ENCODE measurements at places on chromosomes 1 and 21. TPM values are rescaled to one million over a fixed set of nuclear protein-coding genes. Genes with fewer than 3 reads are reported as not detected.

DNA sequence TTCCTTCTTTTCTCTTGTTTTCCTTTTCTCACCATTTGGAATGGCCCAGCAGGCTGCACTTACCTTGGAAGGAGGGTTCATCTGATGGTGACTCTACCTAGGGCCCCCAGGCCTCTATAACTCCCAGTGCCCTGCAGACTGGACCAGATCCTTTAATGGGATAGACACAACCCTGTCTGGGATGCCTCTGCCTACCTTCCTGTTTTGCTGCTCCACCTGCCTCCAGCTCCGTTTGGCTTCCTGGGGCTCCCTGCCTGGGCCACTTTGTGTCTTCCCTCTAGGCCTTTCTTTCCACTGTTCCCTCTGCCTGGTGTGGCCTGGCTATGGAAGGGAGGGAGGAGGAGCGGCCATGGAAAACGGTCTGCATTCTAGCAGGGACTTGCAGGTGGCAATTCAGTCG, 7.5 kb downstream of the PCSK9 start:
- H3K36me3 ChIP-seq: no peaks in the 10 kb centered on the region
- no peak for DNase-seq
- no peak overlapping the region for H3K4me3 ChIP-seq
- H3K27ac ChIP-seq: no peak overlapping the region

GRCh38 chr1:34889705-34890104, 30.2 kb upstream of the SMIM12 start:
- H3K27me3 ChIP-seq: peaks cover 20% of the 10 kb centered on the region
- H3K36me3 ChIP-seq: no peaks in the 10 kb centered on the region
- peaks cover 9% of the 10 kb centered on the region for H3K4me1 ChIP-seq
- no peak overlapping the region for H3K4me3 ChIP-seq
- no peak for DNase-seq
- no peak overlapping the region for H3K27ac ChIP-seq

DNA sequence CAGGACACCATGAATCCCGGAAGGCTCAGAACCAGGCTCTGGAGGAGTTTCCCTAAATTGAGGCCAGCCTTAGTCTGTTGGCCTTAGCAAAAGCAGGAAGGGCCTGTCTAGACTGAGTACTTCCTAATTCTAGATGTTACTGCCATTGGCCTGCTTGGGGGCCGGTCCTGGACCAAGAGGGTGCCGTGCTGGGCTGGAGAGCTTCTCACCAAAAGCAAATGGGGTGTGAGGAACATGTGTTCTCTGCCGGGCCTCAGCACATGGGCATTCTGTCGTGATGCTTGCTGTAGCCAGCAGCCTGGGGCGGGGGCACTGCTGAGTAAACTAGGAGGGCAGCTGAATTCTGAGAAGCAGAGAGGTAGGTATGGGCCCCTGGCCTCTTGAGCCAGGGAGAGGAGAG, 35.7 kb upstream of the MAN1C1 start:
- no peak overlapping the region for H3K27ac ChIP-seq
- H3K27me3 ChIP-seq: no peaks in the 10 kb centered on the region
- H3K4me1 ChIP-seq: no peaks in the 10 kb centered on the region
- no peak for DNase-seq

CASZ1 gene
- polyA plus RNA-seq: 1.9 TPM

DYNLT5 gene
- polyA plus RNA-seq: not detected

LCE1E gene
- polyA plus RNA-seq: not detected

PPFIA4 gene
- polyA plus RNA-seq: not detected

Data from CD4-positive, alpha-beta memory T cell (primary cell).